ENCODE measurements at places on chromosomes 12 and 14.

- no peak for DNase-seq
Measured at GRCh38 chr12:63400318-63400717, 249.3 kb upstream of the AVPR1A start.

- no peak for DNase-seq
Measured at GRCh38 chr14:63951021-63951420, 98.2 kb downstream of the SYNE2 start.

GRCh38 chr12:116892349-116893140, 11.3 kb upstream of the HRK start:
- DNase-seq, result no peak

GRCh38 chr12:64944966-64945365, 120.5 kb downstream of the TBC1D30 start:
- DNase-seq, result no peak

DNA sequence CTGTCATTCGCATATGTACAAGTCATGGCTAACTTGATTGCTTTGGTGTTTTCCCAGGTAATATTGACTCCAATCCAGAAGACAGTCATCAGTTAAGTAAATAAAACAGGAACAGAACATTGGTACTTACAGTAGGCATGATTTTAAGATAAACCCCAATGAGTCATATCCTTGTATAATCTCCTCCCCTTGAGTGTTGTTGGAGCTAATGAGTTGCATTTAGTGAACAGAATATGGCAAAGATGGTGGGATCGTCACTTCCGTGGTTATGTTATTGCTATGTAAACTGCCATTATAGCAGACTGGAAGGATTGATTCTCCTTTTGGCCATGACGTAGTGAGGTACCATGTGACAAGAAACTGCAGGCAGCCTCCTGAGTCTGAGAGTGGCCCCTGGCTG, 102.2 kb downstream of the TMX1 start:
- DNase-seq, result no peak

- DNase-seq, result no peak
Measured at GRCh38 chr12:123105211-123105826, 45.6 kb downstream of the PITPNM2 start.

GRCh38 chr14:82626156-82627066, 1092.8 kb upstream of the SEL1L start:
- DNase-seq, result no peak

- no peak for DNase-seq
Measured at GRCh38 chr14:58865514-58866281, 227.9 kb downstream of the DACT1 start.

DNA sequence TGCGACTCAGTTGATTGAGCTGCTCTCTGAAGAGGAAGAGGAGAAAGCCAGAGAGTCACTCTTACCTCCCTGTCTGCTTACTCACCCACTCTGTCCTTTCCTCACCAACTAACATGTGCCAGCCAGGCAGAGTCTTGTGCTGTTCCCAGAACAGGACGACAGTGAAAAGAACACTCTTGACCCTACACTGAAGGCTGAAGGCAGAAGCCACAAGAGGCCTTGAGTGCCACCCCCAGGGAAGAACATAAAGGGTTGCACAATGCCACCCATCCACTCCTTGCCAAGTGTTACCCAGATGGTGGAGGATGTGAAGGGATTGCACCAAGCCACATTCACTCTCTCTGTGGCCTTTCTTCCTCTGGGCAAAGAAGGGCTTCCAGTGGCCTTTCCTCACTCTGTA, 12.8 kb downstream of the ABHD4 start:
- no peak for DNase-seq

GRCh38 chr12:8821591-8821990, 830 bp upstream of the A2ML1 start:
- DNase-seq, result no peak

- no peak for DNase-seq
Measured at GRCh38 chr12:53180931-53181645, 363 bp upstream of the CSAD start.

DNA sequence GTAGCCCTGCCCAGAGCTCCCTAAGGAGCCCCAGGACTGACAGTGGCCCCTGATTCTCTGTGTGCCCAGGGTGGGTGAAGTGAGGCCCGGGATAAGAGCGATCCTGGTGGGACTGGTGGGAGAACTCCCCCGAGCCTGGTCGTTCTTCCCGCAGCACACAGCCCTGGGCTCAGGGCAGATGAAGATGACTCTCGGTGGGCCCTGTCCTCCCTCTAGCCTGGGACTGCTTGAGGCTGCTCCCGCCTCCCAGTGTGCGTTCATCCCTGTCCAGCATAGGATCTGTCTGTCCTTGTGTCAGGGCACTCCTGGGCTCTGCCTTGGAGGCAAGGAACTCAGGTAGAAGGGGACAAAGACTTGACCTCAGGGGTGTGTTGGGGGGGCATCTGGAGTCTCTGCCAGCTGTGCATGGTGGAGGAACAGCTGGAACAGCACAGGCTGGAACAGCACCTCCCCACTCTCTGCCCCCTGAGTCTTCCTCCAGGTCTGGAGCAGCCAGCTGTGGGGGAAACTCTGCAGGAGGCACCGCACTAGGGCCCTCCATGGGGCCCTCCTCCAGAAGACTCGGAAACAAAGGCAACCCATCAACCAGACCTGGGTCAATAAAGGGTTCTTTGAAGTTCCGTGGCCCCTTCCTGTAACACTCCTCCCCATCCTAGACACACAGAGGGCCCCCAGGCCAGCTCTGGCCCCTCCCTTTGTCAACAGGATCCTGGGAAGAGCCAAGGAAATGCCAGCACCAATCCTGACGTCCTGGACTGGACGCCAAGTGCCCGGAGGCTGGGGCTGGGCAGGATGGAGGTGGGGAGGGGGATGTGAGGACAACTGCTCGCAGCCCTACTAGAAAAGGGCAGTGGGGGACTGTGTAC, 15.9 kb downstream of the FAIM2 start:
- no peak for DNase-seq

DNA sequence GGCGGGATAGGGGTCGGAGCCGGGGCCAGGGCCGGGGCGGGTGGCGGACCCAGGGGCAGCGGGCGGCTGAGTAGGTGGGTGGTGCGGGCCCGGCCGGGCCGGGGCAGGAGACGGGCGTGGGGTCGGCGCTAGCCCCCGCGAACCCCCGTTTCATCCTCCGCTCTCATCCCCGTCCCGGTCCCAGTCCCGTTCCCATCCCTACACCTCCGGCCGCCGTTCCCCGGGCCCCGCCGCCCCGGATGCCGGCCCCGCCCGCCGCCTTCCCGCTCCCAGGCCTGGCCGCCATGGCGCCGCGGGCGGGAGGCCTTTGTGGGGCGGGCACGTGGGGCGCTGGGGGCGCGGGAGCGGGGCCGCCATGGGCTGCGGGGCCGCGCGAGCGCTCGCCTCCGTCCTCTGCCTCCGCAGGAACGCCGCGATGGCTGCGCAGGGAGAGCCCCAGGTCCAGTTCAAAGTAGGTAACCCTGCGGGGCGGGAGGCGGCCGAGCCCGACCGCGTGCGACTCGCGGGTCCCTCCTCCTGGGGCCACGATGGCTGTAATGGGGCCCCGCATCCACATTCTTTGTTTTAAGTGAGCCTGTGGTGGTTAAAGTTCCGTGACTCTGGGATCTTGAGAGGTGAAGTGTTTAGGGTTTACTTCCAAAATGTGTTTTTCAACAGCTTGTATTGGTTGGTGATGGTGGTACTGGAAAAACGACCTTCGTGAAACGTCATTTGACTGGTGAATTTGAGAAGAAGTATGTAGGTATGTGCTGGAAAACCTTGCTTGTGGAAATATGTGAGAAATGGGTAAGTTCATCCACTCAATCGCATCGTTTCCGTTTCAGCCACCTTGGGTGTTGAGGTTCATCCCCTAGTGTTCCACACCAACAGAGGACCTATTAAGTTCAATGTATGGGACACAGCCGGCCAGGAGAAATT, 572 bp downstream of the RAN start:
- peak; percentile 50 for DNase-seq

- DNase-seq, result no peak
Measured at GRCh38 chr14:105865266-105865903, 339.0 kb downstream of the TMEM121 start.

DNA sequence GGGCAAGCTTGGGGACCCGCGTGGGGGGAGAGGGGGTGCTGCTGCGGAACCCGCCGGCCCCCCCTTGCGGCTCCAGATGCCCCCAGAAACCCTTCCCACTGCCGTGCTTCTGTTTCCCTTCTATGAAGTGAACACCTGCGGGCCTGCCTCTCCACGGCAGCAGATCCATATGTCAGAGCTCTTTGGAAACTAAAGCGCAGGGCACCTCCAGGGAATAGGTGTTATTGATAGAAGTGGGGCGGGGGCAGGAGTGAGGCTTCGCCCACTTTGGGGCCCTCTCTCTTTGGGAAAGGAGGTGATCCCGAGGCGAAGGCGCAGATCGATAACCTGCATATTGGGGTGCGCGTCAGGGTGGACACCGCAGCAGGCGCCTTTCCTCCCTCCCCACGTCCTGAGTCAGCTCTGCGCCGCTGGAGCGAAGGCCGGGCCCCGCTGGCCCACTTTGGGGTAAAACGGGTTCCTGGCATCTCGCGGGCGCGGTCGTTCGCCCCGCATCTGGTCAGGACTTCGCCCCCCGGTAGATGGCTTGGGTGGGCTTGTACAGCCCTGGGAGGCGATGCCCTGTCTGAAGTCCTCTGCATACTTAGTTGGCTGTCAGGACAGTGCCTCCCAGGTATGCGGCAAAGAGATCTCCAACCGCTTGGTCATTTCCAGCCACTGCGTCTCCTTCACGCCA, 524 bp downstream of the KMT5A start:
- DNase-seq, result no peak

DNA sequence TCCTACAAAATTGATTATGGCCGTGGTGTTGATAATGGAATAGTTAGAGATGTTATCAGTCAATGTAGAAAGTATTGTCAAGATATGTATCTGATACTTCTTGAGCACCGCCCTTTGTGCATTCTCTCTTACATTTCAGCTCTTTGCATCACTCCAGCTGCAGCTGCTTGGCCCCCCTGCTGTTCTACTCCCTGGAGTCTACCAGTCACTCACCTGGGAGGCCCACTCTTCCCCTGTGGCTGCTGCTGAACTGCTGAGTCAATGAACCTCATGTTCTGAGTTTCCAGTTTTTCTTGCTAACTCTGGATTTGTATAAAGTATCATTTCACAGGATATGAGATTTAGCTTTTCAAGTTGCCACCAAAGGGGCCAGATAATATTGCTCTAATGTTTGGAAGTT, 312.8 kb upstream of the SLC16A7 start:
- DNase-seq, result no peak

- no peak for DNase-seq
Measured at GRCh38 chr12:88764781-88765480, 184.7 kb upstream of the KITLG start.

DNA sequence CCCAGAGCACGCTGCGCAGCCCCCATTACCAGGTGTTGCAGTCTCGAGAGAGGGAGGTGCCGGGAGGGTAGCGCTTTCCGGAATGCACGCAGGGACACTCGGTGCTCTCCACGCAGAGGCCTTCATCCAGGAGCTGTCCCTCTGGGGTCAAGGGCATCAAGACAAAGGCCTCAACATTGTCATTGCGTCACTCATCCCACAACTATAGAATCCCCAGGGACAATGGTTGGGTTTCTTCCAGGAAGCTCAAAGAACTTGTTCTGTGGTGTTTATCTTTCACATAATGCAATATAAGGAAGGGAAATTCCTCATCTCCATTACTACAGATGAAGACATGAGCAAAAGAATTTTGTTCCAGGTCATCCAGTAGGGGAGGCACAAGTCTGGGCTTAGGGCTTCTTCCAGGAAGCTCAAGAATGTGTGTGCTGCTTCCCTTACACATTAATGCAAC, 52.1 kb downstream of the VWF start:
- no peak for DNase-seq

DNA sequence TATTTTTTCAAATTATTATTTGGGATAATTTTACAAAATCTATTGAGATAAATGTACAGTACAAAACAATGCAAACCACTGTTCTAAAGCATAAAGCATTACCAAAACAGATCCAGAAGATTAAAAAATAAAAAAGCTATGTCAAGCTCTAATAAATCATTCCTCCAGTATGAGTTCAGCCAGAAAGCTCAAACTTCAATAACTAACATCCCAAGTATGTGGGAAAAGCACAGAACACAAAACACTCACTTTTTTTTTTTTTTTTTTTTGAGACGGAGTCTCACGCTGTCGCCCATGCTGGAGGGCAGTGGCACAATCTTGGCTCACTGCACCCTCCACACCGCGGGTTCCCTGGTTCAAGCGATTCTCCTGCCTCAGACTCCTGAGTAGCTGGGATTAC, 11.3 kb downstream of the SAV1 start:
- DNase-seq, result no peak

DNA sequence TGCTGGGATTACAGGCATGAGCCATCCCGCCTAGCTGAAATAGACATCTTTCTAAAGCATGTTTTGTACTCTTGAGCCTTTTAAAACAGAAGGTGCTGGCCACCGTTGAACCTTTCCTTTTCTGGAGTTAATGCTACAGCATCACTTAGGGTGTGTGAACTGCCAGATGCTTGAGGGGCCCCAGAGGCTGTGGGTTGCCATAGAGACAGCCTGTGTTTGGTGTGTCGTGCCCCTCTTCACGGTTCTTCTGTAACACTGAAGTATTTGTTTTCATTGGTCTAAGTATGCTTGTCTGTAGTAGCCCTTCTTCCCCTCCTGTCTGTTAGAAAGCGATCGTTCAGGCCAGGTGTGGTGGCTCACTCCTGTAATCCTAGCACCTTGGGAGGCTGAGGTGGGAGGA, 30.8 kb downstream of the PLEKHG3 start:
- no peak for DNase-seq

DNA sequence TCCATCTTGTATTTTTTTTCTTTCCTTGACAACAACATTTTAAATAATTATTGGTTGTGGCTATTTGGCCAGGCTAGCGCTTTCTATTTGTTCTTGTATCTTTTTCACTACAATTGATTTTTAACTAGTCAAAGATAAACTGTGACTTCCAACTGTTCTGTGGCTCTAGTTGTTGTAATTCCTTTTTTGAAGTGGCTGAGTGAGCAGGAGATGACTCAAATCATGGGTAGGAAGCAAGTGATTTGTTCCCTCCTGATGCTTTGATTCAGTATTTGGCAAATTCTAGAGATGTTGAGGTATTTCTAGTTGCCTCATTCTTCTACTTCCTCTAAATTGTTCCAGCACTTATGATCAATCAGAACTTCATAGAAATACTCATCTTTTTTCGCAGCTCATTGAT, 633.5 kb downstream of the RERGL start:
- DNase-seq, result no peak

GRCh38 chr14:53655080-53655785, 301.4 kb downstream of the BMP4 start:
- DNase-seq, result no peak

Measured in CD4-positive, alpha-beta T cell treated with Interleukin-1 beta for 1 hour (primary cell).